DMS153 (cell line): ENCODE measurements at places on chromosomes 4 and X.

DNA sequence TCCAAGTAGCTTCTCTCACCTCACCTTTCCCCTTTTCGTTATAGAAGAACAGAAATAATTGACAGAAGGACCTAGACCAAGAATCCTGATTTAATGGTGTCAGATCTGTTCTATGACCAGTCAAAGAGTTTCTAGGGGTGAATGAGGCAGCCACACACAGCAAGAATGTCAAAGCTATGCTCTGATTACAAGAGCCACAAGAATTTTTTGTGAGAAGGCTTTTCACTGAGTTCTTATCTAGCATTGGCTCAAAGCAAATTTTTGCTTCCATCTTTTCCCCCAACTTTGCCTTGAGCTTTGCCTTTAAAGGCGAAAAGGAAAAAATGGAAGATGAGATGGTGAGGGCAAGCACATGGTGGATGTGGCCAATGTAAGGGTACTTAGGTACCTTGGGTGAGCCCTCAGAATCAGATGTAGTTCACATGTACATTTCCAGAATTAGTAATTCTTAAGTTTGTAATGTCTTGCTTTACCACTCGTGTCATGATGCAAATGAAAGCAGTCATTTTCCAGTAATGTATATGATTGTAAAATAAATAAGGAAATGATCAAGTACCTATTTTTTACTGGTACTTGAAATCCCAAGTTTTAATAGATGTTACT is 23.5 kb downstream of the FMR1 start:
- no peak for DNase-seq

GRCh38 chr4:158395889-158396288 is 125.8 kb upstream of the RXFP1 start:
- no peak for DNase-seq

GRCh38 chrX:6238576-6238975 is 9.9 kb upstream of the NLGN4X start:
- DNase-seq: no peak

DNA sequence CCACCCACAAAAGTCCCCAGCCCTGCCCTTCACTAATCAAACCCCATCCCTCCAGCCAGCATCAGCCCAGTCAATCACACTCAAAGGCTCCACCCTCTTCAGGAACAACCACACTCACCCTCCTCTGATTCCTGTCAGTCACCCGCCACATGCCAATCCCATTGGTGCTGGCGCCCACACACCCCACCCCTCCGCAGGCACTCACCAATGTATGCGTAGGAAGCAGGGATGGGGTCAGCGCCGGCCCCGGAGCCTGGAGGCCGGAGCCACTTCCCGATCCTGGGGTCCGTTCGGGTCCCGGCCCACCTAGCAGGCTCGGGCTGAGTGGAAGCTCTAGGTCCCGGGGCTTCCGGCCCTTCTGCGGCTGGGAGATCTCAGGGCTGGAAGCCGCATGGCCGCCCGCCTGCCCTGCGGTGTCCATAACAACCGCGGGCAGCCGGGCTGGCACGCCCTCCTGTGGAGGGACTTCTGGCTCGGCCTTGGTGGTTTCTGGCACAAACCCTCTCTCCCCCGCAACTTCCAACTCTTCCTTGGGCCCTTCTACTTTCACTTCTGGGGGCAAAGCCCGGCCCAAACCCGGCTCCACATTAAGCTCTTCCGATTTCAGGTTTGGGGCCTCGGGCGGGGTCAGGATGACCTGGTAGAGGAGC is 7.9 kb upstream of the CFP start:
- no peak for DNase-seq

DNA sequence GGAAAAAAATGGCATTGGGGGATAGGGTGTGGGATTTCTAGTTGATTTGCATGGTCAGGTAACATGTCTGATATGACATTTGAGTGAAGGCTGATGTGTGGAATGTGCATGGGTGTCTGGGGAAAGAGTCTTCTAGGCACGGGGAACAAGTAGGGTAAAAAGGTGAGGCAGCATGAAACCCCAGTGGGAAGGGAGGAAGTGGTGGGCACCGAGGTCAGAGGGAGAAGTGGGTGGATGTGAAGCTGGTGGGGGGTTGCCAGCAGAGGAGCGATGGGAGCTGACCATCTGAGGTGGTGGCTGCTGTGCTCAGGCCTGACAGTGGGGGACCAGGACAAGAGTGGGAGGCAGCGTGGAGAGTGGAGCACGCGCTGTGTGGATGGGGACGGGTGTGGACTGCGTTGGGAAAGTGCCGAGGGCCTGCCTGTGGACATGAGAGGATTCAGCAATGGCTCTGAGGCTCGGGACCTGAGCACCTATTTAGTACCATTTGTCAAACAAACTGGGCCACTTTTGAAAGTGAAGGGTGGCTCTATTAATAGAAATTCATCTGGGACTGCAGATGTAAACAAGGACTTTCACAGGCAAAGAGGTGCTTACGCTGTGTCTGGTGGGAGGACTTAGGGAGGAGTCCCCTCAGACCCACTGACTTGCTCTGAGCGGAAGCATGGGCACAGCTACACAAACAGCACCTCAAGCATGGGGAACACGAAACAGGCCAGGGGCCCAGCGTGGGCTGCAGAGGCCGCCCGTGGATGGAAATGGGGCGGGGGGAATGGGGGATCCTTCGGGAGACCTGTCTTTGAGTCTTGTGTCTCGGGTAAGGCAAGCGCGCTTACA is 16.7 kb upstream of the S100P start:
- DNase-seq: no peak

GRCh38 chr4:91936311-91936710 is 367.5 kb upstream of the GRID2 start:
- peak; percentile 69 for DNase-seq

- no peak for DNase-seq
Measured at GRCh38 chr4:141652161-141652778, 15.9 kb downstream of the IL15 start.

GRCh38 chr4:146040623-146041022 is 102.0 kb upstream of the ZNF827 start:
- DNase-seq: no peak

DNA sequence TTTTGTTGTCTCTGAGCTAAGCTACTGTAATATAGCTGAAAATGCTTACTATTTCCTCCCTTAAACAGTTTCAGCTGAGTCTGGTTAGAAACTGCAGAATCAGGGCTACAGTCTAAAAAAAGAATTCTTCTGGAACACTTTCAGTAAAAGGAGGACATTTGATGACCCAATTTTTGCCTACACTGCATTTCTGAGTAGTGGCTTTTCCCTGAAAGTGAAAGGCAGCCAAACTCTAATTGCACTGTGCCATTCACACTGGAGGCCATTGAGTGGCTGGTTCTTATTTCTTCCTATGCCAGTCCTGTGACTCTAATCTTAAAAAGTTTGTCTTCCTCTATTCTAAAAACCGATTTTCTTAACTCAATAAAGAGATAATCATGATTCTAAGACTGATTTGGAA is 526.0 kb downstream of the CFAP47 start:
- no peak for DNase-seq

GRCh38 chr4:125573786-125574185 is 259.0 kb downstream of the FAT4 start:
- DNase-seq: no peak

GRCh38 chr4:108169664-108170063 is 932 bp upstream of the LEF1 start:
- no peak for DNase-seq

DNA sequence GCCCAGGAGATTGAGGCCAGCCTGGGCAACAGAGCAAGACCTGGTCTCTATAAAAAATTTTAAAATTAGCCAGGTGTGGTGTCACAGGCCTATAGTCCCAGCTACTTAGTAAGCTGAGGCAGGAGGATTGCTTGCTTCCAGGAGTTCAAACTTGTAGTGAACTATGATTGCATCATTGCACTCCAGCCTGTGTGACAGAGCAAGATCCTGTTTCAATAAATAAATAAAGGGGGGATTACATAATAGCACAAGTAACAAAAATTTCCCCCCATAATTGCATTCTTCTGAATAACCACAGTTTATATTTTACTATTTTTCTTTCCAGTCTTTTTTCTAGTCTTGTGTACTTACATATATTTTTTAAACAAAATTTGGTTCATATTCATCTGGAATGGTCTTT is 135.6 kb downstream of the CHIC2 start:
- no peak for DNase-seq

GRCh38 chr4:148060264-148061140 is 328.6 kb downstream of the ARHGAP10 start:
- DNase-seq: no peak

GRCh38 chr4:169164669-169165415 is 105.9 kb downstream of the SH3RF1 start:
- no peak for DNase-seq

DNA sequence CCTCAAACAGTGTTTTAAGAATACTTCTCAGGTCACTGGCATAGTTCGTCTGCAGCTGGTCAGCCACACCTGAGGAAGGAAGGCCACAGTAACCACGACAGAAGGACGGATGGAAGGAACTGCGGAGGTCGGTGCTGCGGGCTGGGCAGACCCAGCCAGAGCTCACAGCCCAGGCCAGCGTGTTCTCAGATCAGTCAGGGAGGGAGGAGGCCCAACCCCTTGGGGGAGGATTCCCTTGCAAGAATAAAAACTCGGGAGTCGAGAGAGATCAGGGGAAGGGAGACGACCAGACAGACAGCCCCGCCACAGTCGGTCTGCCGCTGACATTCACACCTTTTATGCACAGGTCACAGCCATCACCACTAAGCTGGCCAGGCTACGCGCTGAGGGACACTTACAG is 11.3 kb upstream of the MXD4 start:
- no peak for DNase-seq

- DNase-seq: peak; percentile 9
Measured at GRCh38 chr4:167622481-167623240, 388.4 kb upstream of the SPOCK3 start.

DNA sequence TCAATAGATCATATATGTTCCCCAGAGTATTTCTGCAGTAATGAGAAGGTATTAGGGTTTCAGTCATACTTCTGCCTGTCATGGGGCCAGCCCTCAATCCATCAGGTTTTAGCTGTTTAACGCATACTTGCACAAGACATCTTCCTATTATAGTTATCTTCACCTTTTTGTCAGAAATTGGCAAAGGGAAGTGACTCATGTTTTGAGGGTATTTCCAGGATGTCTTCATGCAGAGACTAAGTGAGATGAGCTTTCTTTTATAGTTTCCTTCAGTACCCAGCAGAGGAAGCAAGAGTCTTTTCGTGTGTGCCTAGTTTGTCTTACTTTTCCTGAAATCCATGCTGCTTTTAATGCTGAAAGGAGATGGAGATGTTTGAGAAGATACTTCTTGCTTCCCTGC is 9.5 kb downstream of the CSTF2 start:
- DNase-seq: no peak

- no peak for DNase-seq
Measured at GRCh38 chr4:132123870-132124623, 1025.0 kb upstream of the PCDH10 start.

GRCh38 chrX:69088171-69088938 is 76.9 kb downstream of the PJA1 start:
- no peak for DNase-seq

- DNase-seq: no peak
Measured at GRCh38 chr4:85570388-85570787, 95.4 kb downstream of the ARHGAP24 start.

DNA sequence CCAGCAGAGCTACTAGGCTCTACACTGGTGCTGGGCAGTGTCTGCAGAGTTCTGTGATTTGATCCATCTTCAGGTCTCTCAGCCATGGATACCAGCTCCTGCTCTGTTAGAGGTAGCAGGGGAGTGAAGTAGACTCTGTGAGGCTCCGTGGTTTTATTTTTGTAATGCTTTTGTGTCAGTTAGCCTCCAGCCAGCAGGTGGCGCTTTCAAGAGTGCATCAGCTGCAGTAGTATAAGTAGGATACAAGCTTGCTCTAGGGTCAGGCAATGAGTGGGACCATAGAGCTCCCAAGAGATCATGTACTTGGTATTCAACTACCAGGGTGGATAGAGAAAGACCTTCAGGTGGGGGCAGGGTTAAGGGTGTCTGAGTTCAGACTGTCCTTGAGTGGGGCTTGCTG is 362.5 kb upstream of the TRAM1L1 start:
- DNase-seq: no peak

GRCh38 chr4:140609548-140610425 is 41.0 kb upstream of the UCP1 start:
- peak; percentile 81 for DNase-seq

GRCh38 chr4:40969501-40969900 is 219.7 kb downstream of the NSUN7 start:
- no peak for DNase-seq

- DNase-seq: no peak
Measured at GRCh38 chrX:123184866-123185276, 793 bp downstream of the GRIA3 start.

- DNase-seq: no peak
Measured at GRCh38 chrX:13086076-13086475, 41.7 kb upstream of the FAM9C start.

DNA sequence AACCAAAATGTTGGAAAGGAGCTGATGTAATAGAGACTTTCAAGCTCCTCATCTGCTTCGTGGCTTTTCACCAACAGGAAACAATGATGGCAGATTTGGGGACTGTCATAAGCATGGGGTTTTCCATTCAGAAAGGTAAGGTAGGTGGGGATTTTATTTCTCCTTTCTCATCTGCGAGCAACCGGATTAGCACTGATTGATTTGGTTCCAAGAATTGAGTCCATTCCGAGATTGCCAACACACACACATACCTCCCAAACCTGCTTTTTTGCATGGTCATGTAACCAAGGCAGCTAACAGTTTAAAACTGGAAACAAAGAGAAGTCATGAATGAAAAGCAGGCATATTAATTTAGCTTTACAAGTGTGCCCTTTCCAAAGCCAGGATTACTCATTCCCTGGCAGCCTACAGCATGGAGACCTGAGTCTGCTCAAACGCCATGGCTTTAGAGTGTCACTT is 63.0 kb upstream of the LNX1 start:
- peak; percentile 23 for DNase-seq

DNA sequence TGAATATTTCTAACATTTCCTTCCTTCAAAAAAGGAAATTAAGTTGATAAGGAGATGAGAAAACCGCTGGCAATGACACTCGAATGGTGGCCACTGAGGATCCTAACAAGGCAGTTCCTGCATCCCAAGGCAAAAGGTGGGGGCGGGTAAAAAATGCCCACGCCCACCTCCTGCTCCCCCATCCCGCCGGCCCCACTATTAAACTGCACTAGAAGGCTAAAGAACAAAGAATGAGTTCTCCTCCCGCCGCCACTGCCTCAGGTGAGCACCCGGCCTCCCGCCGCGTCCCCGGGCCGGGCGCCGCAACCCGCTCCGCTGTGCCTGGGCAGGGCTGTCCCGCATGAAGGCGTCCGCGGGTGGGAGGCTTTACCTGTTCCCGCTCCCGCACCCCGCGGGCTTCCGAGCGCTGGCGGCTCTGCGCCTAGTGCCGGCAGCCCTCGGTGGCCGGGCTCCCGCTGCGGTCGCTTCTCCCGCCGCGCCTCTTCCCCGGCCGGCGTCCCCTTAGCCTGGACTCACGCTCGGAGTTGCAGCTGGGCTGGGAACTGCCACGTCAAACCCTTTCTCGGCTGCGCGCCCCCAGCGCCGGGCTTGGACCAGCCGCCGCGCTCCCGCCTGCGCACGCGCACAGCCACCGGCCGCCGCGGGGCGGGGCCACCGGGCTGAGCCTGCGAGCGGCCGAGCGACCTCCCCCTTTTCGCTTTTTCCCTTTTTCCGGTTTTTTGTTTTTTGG is at the start of gene SEC24D:
TSS of gene SEC24D (minus strand) at position 556 of the 730 bp plus-strand sequence. CDS start 2,430 bp downstream, outside the sequence.
- DNase-seq: peak; percentile 76
